ENCODE measurements at places on chromosomes 5 and 9.

- DNase-seq, result no peak
Observed at GRCh38 chr5:169651526-169651925, 14.5 kb downstream of the DOCK2 start.

GRCh38 chr5:138966236-138966985 lies 91.3 kb upstream of the LRRTM2 start:
- DNase-seq, result no peak

DNA sequence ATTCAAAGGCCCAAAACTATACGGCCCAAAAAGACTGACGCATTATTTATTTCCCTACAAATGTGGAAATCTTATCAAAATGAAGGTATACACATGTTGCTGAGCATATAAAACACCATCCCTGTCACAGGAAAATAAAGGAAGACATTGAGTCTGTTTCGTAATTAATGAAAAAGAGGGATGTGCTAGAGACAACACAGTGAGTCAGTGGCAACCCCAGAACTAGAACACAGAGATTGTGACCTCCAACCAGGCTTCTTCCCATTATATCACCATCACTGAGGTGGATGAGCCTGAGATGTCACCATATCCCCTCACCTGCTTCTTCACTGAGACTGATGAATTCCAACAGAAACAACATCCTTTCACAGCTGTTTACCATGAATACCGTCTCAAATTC lies 3.8 kb downstream of the NDUFA8 start:
- DNase-seq, result no peak

DNA sequence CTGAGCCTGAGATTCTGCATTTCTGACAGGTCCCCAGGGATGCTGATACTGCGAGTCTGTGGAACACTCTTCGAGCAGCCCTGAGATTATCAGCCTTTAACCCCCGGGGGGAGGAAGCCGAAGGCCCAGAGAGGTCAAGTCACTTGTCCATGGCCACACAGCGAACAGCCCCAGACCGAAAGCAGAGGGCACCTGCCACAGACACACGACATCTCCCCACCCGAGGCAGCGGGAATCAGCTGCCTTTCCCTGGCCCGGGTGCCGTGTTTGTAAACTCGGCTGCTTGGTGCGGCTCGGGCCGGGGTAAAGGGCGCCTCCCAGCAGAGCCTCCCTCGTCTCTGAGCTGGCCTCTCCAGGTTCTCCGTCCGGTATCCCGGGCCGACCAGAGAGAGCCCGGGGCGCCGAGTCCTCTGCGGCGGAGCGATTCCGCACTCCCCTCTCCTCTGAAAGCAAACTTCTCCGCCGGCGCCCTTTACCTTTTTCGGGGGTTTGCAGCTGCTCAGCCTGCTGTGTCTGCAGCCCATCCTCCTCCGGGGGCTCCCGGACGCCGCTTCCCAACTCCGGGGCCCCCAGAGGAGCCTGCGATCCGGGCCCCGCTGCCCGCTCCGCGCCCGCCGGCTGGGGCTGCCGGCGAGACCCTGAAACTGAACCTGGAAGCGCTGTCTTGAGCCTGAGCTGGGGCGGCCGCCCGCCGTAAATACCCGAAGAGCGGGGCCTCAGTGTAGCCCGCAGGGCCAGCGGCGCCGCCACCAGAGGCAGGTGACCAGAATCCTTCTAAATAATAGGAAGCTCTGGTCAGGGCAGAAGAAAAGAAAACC lies at the start of gene CCDC69:
TSS of gene CCDC69 (minus strand) at position 646 of the 818 bp plus-strand sequence. CDS start at position 524, 122 bp downstream.
- DNase-seq, result no peak

DNA sequence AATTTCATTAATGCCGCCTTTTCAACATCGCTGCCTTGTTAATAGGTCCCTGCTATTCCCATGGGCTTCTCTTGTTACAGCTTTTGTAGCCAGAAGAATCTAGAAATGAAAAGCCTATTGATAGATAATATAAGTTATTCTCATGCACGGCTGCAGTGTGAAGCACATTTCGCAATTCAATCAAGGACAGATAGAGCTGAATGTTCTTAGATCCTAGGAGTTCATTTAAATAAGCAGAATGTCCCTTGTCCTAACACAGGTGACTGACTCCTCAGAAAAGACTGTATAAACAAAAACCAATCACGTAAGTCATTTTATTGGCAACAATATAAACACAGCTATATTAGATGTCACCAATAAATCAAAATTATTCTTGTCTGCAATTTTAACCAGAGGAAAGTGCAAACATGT lies 9.4 kb downstream of the GLIS3 start:
- DNase-seq, result no peak
